T47D (cell line): ENCODE measurements at places on chromosomes 5 and 9.

- no peak for DNase-seq
Measured at GRCh38 chr9:3936520-3937235, 363.2 kb downstream of the GLIS3 start.

- no peak for DNase-seq
Measured at GRCh38 chr5:133878236-133878555, 90.2 kb downstream of the C5orf15 start.

GRCh38 chr9:126228111-126228780 is 98.4 kb upstream of the MVB12B start:
- no peak for DNase-seq

- DNase-seq, result no peak
Measured at GRCh38 chr9:74361508-74361907, 135.6 kb upstream of the RORB start.
